ENCODE measurements at places on chromosomes 3 and 15.

- no peak for DNase-seq
These were observed 156.3 kb downstream of the MTHFS start for GRCh38 chr15:79740561-79740960.

DNA sequence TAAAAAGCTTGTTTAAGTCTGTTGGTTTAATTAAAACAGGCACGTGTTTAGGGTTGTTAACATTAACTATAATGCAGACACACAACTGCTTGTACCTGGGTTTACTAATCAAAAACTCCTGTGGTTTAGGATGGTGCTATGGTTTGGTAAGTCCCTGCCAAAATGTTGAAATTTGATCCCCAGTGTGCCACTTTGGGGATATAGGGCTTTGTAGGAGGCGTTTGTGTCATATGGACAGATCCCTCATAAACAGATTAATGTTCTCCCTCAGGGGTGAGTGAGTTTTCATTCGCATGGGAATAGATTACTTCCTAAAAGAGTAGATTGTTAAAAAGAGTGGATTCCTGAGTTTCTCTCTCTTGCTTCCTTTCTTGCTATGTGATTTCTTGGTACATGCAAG, 18.7 kb upstream of the GK5 start:
- DNase-seq: no peak

DNA sequence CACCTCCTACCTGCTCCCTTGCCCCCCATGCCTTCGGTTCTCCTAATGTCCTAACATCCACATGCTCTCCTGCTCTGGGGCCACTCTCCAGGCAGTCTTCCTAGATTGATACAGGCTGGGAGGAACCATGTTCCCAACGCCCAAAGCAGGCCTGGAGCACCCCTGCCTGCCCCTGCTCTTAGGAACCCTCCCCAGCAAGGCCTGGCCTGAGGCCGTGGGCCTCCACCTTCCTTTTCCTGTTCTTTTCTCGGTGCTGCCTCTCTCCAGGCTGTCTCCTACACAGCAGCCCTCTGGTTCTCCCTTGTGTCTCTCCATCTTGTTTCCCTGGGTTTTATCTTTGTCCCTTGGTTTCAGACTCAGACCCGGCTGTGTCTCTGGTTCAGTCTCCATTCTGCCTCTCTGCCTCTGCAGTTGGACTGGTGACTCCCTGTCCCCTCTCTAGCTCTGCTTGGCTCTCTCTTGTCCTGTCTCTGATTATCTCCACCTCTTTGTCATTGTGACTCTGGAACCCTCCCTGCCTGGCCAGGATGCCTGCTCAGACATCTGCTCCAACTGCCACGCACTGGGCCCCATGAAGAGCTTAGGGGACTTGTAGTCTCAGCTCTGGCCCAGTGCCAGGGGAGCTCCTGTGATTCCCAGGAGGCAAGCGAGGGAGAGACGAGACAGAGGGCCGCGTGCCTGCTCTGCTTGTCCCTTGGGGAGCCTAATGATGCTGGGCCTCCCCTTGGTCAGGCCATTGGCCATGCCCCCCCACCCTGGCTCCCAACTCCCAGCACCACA, 26.0 kb upstream of the RPL29 start:
- no peak for DNase-seq

DNA sequence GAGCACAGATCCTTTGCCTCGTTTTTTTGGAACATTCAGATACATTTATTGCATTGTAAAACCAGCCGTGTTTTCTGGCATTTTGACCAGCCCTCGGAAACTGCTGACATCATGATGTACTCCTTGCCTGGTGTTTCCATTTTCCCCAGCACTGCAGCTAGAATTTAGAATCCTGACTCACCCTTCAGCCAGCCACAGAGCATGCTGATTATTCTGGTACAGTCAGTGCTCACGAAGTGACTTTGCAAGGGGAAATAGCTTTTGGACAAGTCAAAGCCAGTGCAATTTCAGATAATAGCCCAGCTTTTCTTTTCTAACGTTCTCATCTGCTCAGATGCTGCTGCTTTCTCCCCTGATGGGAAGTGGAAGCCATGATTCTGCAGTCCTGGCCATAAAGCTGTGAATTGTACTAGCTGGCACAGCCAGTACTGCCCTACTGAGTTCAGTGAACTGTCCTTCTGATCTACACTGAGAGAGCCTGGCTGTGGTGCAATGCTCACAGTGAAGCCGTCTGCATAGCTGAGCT, 12.1 kb upstream of the CNBP start:
- peak; percentile 72 for DNase-seq

DNA sequence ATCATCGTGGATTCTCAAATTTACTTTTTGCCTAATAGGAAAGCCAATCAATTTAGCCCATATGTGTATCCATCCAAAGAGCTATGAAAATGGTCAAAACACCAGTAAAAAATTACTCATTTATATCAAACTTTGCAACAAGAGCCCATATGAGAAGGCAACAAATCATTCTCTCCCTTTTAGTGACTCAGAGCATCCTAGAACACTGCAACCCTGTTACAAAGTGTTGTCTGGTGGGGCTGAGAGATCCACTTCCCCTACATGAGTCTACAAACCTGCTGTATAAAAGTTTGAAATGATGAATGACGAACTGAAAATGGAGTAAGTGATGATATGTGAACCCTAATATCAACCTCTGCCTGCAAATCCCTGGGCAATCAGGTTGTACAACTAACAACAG, 23.3 kb downstream of the PDZRN3 start:
- DNase-seq: no peak

GRCh38 chr15:88541709-88542341, 4.7 kb downstream of the DET1 start:
- DNase-seq: no peak

- no peak for DNase-seq
These were observed 44.2 kb downstream of the GRK7 start for GRCh38 chr3:141807277-141808033.

DNA sequence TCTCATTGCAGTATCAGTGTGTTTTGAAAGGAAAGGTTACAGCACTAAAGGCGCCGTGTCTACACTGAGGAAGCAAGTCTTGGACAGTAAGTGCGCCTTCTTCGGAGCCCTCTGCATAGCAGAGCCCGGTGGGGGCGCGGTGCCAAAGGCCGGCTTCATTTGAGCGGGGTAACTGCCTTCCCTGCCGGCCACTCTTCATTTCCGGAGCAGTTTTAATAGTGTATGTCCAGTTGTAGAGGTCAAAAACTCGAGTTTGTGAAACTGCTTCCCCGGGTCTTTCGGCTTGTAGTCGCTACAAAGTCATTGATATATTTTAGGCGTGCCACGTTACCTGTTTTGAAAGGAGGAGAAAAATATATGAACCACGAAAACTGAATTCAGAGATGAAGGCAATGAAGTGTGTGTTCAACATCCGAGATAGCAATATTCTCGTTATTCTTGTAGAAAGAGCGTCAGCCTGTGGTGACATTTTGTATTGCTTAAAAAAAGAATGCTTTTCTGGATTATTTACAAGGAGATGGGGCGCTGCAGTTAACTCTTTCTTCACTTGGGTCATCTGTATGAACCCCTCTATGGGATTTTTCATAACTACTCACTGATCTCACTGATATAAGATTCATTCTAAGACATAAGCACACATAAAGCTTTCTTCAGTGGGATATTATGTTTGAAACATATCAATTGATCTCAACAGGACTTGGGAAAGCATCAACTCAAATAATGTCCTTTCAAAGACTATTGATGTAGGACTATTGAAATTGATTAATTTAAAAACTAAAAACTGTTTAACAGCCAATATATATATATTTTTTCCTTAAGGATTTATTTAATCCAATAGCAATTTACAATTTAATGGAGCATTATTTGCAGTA, 3.0 kb downstream of the ALCAM start:
- DNase-seq: no peak

DNA sequence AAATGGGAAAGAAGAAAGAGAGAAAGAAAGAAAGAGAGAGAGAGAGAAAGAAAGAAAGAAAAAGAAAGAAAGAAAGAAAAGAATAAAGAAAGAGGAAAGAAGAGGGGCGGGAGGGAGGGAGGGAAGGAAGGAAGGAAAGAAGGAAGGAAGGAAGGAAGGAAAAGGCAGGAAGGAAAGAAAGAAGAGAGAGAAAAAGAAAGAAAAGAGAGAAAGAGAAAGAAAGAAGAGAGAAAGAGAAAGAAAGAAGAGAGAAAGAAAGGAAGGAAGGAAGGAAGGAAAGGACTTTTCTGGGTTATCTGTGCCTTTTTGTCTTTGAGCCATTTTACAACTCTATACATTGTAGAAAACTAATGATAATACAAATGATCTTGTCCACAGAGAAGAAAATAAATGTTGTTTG, 136.6 kb upstream of the SMAD3 start:
- DNase-seq: no peak

- no peak for DNase-seq
These were observed 137.2 kb upstream of the RAD18 start for GRCh38 chr3:9100513-9100894.

- no peak for DNase-seq
These were observed 408 bp downstream of the NICN1 start for GRCh38 chr3:49428752-49429080.

DNA sequence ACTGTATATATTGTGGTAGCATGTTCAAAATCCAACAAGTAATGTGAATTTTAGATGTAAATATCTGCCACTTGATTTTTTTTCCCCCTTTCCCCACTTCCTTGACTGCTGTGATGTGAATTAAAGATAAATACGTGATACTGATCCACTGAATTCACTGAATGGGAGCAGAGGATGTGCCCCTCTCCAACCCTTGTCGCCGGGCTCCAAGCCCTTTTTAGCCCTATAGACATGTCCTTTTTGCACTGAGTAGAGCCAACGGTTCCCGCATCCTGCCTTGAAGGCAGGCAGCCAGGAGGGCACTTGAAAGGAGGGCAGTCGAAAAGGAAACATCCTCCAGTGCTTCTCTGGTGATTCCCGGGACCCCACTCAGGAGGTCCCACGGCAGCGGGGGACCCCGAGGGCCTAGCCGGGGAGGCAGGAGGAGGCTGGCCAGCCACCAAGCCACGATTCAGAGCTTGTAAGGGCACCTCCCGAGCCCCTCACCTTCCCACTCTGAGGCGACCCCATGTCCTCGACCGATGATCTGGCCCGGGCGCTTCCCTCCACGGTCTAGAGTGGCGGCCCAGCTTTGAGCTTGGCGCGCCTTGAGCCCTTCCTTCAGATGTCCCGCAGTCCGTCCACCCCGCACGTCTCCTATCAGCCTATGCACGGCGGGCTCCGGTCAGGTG, 901 bp upstream of the MANF start:
- no peak for DNase-seq

GRCh38 chr3:128991355-128991895, 2.5 kb downstream of the CFAP92 start:
- DNase-seq: no peak

GRCh38 chr3:155326244-155326643, 32.8 kb upstream of the STRIT1 start:
- no peak for DNase-seq

DNA sequence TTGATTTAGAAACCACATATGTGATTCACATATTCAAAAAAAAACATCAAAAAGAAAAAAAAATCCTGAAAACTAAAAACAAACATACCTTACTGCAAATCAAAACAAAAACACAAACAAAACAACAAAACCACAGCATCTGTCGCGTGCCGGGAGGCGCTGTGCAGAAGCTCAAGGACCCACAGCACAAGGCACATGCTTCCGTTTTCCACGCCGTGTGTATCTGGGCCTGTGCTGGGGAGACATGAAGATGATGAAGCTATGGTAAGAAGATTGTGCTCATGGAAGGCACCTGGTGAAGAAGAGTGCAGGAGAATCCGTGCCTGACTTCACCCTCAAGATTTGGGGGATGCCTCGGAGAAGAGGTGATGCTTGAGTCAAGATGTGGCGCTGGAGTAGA, 788.9 kb upstream of the ARRDC4 start:
- no peak for DNase-seq

DNA sequence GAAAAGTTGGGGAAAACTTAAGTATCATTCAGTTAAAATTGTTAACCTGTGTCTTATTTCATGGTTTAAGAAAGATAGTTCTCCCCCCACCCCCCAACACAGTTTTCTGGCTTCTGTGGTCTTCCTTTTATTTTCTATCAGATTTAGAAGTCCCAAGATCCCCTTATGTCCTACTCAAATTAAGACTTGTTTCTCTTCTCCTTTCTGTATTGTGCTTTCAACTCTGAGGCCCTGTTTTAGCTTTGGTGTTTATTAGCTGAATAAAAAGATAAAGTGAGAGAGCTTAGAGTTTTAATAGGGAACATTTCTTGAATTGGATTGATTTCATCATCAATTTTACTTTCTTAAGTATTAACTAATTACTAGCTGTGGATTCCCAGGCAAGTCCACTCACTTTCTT, 62.6 kb downstream of the AKAP13 start:
- DNase-seq: no peak

All from AG09319 (cell line).